Activated CD4-positive, alpha-beta T cell treated with anti-CD3 and anti-CD28 coated beads, Interleukin-2, amount 10 ng/mL, durations not matched to agents 24 days and 14 days (primary cell): ENCODE measurements at places on chromosomes 3 and 15. TPM values are rescaled to one million over a fixed set of nuclear protein-coding genes. Genes with fewer than 3 reads are reported as not detected.

DNA sequence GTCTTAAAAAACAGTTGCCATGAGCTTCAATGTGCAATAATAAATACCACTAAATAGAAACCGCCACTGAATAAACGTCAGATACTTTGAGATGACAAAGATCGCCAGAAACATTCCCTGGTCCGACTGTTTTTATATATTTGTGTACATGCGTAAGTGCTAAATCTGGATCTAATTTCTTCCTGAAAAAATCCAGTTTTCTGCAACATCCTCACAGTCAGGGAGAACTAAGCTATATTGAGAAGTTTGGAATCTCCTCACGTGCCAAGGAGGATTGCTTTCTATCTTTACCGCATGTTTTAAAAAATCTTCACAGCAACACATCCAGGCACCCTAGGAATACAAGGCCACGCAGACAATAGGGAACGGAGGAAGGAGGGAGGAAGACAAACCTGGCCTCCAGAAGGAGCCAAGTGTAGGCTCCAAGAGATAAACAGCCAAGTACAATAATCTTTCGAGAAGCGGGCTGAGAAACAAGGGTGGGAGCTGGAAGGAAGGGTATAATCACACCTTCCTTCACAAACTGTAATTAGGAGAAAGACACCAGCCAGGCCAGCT is 5.7 kb downstream of the VGLL4 start:
- H3K27me3 ChIP-seq, result no peaks in the 10 kb centered on the region
- peaks cover 76% of the 10 kb centered on the region for H3K4me1 ChIP-seq
- no peak for DNase-seq
- no peak overlapping the region for H3K27ac ChIP-seq
- peak overlapping the region; percentile 32 for H3K4me3 ChIP-seq

DNA sequence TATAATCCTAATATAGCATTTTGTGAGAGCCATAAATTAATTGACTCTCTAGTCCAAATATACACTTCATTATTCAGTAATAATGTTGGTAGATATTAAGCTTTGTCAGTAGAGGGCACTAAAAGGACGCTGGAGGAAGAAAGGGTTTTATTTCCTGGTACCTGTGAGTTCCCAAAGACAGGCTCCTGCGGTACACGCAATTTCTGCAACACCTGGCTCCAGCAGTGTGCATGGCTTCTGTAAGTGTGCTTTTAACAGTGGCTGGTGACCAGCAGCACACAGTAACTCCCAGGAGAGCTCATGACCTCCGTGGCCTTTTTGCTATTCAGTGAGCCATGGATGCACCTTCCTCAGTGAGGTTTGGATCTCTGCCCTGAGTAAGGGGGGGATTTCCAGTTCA is 338.3 kb upstream of the ZNF385D start:
- peak; percentile 54 for DNase-seq
- H3K4me1 ChIP-seq, result no peaks in the 10 kb centered on the region
- H3K27me3 ChIP-seq, result no peaks in the 10 kb centered on the region
- no peaks in the 10 kb centered on the region for H3K36me3 ChIP-seq

GRCh38 chr3:9168241-9168741 is 81.2 kb downstream of the SRGAP3 start:
- peak overlapping the region; percentile 49 for H3K4me3 ChIP-seq
- DNase-seq, result peak; percentile 92
- H3K27ac ChIP-seq, result peak overlapping the region; percentile 22
- H3K4me1 ChIP-seq, result peaks cover 21% of the 10 kb centered on the region
- no peaks in the 10 kb centered on the region for H3K27me3 ChIP-seq

GRCh38 chr15:62046078-62046743 is 14.0 kb downstream of the VPS13C start:
- no peaks in the 10 kb centered on the region for H3K27me3 ChIP-seq
- H3K4me1 ChIP-seq, result peaks cover 18% of the 10 kb centered on the region
- H3K4me3 ChIP-seq, result peak overlapping the region; percentile 63
- no peak for DNase-seq

DNA sequence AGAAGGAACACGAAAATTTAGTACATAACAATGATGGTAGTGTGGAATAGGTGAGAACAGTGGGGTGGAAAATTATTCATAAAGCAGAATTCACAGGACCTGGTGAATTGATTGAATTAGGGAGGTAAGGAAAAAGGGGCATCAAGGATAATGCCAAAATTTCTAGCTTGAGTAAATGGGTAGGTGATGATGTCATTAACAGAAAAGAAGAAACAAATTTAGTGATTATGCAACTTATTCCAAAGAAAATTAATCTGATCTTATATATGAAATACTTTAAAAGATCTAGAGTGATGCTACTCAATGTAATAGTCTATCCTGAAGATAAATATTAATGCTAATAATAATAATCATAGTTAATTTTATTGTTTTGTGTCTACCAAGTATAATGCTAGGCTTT is 544.6 kb upstream of the LMCD1 start:
- H3K27me3 ChIP-seq, result no peaks in the 10 kb centered on the region
- DNase-seq, result no peak
- no peak overlapping the region for H3K4me3 ChIP-seq
- H3K4me1 ChIP-seq, result no peaks in the 10 kb centered on the region
- no peak overlapping the region for H3K27ac ChIP-seq

- H3K27ac ChIP-seq, result no peak overlapping the region
- no peak overlapping the region for H3K4me3 ChIP-seq
- no peak for DNase-seq
- H3K27me3 ChIP-seq, result no peaks in the 10 kb centered on the region
- H3K4me1 ChIP-seq, result peaks cover 8% of the 10 kb centered on the region
- no peaks in the 10 kb centered on the region for H3K36me3 ChIP-seq
Measured at GRCh38 chr15:29092376-29093064, 177.1 kb downstream of the NSMCE3 start.

DNA sequence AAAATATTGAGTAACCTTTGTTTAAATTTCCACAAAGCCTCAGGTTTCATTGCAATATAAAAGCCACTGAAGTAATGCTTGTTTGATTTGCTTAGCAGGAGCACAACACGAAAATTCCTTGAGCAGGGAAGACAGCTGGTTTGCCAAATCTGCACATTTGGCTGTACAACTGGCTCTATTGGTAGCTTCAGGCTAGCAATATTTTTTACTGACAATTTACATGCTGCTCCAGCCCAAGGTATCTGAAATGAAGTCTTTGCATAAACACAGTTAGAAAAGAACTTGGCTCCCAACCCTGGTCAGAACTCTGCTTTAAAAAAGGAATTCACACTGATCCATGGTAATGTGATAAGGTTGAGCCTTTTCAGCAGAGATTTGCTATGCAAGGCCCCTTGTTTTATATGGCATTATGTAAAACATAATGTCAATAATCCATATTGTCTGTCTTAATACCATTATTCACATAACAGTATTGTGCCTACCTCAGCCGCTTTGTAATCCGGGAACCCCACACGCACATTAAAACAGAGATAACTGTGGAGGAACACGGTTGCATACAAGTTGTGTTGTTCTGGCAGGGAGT is 55.7 kb upstream of the CHL1 start:
- H3K27ac ChIP-seq, result no peak overlapping the region

- DNase-seq, result no peak
- H3K4me1 ChIP-seq, result no peaks in the 10 kb centered on the region
- H3K27me3 ChIP-seq, result no peaks in the 10 kb centered on the region
- no peak overlapping the region for H3K4me3 ChIP-seq
- no peak overlapping the region for H3K27ac ChIP-seq
Measured at GRCh38 chr3:80055306-80055705, 287.5 kb upstream of the ROBO1 start.

DNA sequence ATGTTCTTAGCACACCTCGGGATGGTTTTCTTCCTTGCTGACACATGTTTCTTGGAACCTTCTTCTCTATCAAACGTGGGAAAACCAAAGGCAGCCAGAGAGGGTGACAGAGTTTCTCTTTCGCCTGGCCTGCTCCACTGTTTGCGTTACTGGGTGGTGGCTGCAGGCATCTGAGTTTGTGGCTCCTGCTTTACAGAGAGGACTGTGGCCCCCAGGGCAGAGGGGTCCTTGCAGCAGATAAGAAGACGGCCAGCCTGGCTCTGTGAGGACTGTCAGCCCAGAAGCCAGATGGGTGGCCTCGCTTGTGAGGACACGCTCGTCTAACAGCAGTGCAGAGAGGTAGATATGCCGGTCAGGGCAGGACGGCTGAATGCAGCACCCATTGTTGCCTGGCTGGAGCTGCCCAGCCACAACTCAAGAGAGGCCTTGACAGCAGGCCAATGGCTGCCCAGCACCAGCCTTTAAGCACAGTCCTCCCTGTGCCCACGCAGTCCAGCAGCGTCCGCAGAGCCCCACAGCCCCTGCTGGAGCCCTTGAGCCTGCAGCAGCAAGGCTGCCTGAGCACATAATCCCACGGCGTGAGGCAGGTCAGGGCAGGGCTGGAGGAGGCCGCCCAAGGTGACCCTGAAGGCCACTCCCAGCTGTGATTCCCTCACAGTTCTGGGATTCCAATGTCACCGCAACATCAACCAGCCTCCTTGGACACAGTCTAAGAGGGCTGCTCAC is 15.0 kb upstream of the SPTBN5 start:
- H3K27ac ChIP-seq, result no peak overlapping the region
- H3K27me3 ChIP-seq, result no peaks in the 10 kb centered on the region
- H3K4me1 ChIP-seq, result peaks cover 11% of the 10 kb centered on the region
- H3K4me3 ChIP-seq, result no peak overlapping the region
- DNase-seq, result no peak
- peaks cover 53% of the 10 kb centered on the region for H3K36me3 ChIP-seq

CLDN18 gene
- not detected in 2 replicates for total RNA-seq

CCDC12 gene
- total RNA-seq, result 55.3 and 66.2 TPM in 2 replicates

LTK gene
- total RNA-seq, result not detected in 2 replicates

GNAI2 gene
- total RNA-seq, result 225 and 232 TPM in 2 replicates

EXD1 gene
- total RNA-seq, result not detected in 2 replicates

HDGFL3 gene
- total RNA-seq, result 34.6 and 38.7 TPM in 2 replicates

ISLR gene
- not detected in 2 replicates for total RNA-seq

RARRES1 gene
- not detected in 2 replicates for total RNA-seq

CNTN3 gene
- total RNA-seq, result not detected in 2 replicates
